Central memory CD8-positive, alpha-beta T cell (primary cell): ENCODE measurements at places on chromosomes 4 and X.
A peak's percentile ranks its signal among the peaks of the same experiment; 100 is the strongest.

DNA sequence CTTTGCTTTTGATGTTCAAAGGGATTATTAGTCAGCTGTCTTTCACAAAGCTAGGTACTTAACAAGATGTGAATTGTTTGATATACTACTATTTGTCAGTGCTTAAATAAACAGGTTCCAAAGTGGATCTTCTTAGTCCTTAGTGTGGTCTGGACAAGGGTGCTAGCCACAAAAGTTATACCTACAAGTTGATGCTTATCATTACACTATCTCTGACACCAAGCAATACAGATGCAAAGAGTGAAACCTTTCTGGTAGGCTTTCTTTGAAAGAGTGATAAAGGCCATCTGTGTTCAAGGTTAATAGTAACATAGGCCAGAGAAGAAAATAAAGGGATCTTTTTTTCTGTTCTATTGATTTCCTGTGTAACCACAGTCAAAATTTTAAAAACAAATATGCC is 12.2 kb upstream of the RBPJ start:
- H3K4me3 ChIP-seq: no peak overlapping the region
- H3K4me1 ChIP-seq: peaks cover 7% of the 10 kb centered on the region

DNA sequence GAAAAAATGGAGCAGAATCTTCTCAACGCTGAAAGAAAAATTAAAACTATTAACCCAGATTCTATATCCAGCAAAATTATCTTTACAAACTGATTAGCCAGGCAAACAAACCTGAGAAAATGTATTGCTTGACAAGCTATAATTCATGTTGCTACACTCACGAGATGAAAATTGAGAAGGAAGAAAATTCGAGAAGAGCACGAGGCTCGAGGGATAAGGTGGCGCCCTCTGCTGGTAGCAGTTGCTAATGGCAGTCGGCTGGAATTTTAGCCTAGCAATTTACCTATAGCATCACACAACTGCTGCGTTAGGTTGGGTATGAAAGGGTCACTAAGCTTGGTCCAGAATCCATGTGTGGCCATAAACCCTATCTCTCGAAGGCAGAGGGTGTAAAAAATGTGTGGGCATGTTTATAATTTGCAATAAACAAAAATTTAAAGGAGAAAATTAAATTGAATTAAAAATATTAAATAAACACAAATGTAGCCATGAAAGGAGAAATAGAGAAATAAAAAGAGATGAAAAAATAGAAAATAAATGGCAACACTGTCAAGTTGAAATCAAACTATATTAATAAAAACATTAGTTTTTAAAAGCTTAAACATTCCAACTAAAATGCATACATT is 126.6 kb downstream of the PPP4R3C start:
- no peaks in the 10 kb centered on the region for H3K36me3 ChIP-seq
- no peaks in the 10 kb centered on the region for H3K27me3 ChIP-seq
- H3K4me3 ChIP-seq: no peak overlapping the region
- no peak for DNase-seq
- H3K4me1 ChIP-seq: no peaks in the 10 kb centered on the region

- no peaks in the 10 kb centered on the region for H3K36me3 ChIP-seq
- H3K27me3 ChIP-seq: no peaks in the 10 kb centered on the region
- no peak overlapping the region for H3K4me3 ChIP-seq
- no peak for DNase-seq
- H3K27ac ChIP-seq: no peak overlapping the region
- H3K4me1 ChIP-seq: no peaks in the 10 kb centered on the region
Measured at GRCh38 chrX:144849141-144849540, 398.2 kb upstream of the SPANXN1 start.

GRCh38 chrX:115972717-115973116 is 197.8 kb upstream of the AGTR2 start:
- no peak overlapping the region for H3K4me3 ChIP-seq
- no peaks in the 10 kb centered on the region for H3K4me1 ChIP-seq
- H3K27me3 ChIP-seq: no peaks in the 10 kb centered on the region
- DNase-seq: no peak

GRCh38 chr4:8748236-8748575 is 123.4 kb downstream of the HMX1 start:
- no peak overlapping the region for H3K4me3 ChIP-seq
- DNase-seq: no peak
- no peaks in the 10 kb centered on the region for H3K27me3 ChIP-seq
- H3K27ac ChIP-seq: no peak overlapping the region
- no peaks in the 10 kb centered on the region for H3K4me1 ChIP-seq
- peaks cover 1% of the 10 kb centered on the region for H3K36me3 ChIP-seq

DNA sequence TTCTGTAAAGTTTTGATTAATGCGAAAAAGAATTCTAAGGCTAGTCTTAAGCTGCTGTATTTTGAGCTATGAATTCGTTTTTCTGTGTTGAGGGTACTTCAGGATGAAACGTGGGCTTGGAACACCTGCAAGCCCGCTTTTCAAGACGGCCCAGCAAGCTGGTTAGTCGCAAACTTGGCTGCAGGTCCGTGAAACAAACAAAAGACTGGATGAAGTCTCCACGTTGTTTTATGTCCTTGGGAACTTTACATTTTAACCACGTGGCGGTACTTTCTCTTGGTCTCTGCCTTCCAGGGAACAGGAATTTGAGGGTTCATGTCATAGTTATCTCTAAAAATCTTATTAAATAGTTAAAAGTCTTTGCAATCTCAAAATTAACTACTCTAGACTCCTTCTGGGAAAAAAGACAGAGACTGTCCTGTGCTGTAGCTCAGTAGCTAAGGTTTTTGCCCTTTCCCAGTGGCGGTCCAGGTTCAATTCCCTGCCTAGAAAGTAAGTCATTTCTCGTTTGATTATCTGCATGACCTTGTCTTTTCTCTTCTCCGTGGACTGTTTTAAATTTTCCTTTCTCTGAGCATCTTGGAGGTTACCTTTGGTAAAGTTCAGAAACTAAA is 21.0 kb downstream of the TENM3 start:
- H3K4me3 ChIP-seq: no peak overlapping the region
- DNase-seq: no peak
- no peaks in the 10 kb centered on the region for H3K4me1 ChIP-seq
- H3K36me3 ChIP-seq: no peaks in the 10 kb centered on the region

DNA sequence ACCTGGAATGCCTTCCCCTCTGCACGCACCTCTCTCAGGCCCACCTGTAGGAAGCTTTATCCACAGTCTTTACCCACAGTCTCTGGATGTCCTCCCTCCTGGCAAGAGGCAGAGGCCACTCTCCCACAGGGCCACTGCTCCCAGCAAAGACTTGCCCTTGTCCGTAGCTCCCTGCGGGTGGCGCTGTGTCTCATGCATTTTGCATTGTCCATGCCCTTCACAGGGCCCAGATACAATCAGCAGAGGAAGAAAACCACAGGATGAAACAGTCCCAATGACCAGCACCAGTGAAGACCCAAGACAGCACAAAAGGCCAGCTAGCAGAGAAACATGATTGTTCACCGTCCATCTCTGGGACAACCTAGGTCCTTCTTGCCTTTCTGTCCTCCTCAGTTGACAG is 2.1 kb upstream of the NSG1 start:
- H3K27ac ChIP-seq: no peak overlapping the region
- H3K27me3 ChIP-seq: peaks cover 37% of the 10 kb centered on the region
- H3K4me1 ChIP-seq: peaks cover 19% of the 10 kb centered on the region
- peak overlapping the region; percentile 6 for H3K4me3 ChIP-seq
- no peak for DNase-seq
- H3K36me3 ChIP-seq: peaks cover 2% of the 10 kb centered on the region

DNA sequence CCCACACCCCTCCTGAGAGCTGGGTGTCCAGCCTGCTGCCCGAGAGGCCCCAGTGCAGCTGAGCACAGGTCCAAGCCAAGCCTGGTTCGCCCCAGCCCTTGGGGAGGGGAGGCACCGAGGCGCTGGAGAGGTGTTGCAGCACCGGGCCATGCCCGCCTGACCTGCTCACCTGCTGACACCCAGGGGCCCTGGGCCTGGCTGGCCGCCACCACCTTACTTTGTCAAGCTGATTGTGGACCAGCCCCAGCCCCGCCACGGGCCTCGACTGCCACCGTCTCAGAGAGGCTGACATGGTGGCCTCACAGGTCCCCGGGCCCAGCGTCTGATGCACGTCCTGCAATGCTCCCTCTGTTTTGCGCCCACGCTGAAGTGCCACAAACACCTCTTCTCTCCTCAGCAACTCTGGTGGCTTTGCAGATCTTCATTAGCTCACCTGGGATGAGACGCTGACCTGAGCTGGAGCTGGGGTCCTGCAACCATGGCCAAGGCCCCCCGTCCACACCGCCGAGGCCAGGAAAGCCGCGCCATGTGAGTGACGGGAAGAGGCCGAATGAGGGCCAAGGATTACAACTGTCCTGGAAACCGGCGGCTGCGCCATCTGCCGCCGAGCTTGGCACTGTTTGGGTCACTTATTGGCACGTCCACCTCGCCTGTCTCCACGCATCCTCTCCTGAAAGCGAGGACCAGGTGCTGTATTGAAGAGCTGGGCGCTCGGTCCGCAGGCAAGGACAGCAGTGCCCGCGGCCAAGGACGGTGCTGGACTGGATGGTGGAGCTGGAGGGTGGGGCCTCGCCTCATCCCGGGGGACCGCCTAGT is 7.6 kb downstream of the CPLX1 start:
- no peak for DNase-seq
- H3K27me3 ChIP-seq: peaks cover 80% of the 10 kb centered on the region
- no peaks in the 10 kb centered on the region for H3K4me1 ChIP-seq
- H3K36me3 ChIP-seq: no peaks in the 10 kb centered on the region
- no peak overlapping the region for H3K27ac ChIP-seq
